SK-N-SH (cell line): ENCODE measurements at places on chromosomes 4 and X.
A peak's percentile ranks its signal among the peaks of the same experiment; 100 is the strongest.

GRCh38 chr4:181830404-181831035, 412.7 kb upstream of the TENM3 start:
- no peak for DNase-seq

GRCh38 chr4:88411491-88412096, 32.9 kb downstream of the HERC6 start:
- DNase-seq = no peak

- no peak for DNase-seq
Measured at GRCh38 chr4:55127053-55127452, 1.7 kb upstream of the KDR start.

DNA sequence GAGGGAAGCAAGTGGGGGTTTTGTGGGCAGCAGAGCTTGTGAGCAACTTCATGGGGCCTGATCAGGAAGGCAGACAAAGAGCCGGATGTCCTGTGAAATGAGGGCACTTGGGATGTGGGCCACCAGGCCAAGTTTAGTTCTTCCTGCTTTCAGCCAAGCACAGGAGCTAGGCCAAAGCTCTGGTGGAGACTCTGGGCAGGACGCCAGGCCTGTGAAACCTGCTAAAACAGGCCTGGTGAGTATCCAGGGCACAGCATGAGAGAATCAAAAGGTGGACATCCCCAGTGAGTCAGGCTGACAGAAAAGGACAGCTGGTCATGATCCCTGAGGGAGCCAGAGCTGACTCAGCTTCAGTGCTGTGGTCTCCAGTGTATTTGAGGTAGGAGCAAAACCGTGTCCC, 95.7 kb downstream of the NPNT start:
- peak; percentile 23 for DNase-seq
